ENCODE measurements at places on chromosomes 1 and 21.

DNA sequence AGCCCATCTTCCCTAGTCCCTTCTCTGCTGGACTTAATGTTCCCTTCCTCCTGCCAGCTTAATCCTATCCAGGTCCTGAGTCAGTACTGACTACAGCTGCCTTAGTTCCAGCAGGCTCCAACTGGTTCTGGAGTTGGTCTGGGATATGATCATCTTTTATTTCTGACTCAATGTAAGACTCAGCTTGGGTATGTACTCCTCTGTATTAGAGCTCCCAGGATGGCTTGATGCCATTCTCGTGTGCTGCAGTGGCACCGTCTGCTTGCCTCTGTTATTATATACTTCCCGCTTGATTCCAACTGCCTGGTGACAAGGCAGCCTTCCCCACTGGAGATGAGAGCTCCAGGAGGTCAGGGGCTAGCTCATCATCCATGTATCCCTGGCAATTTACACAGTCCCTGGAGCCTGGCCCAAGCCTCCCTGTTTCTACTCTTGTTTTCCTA is 164.4 kb upstream of the DPT start:
- no peak overlapping the region for H3K4me3 ChIP-seq
- H3K4me1 ChIP-seq, result no peaks in the 10 kb centered on the region
- peaks cover 2% of the 10 kb centered on the region for H3K27me3 ChIP-seq
- H3K36me3 ChIP-seq, result no peaks in the 10 kb centered on the region

DNA sequence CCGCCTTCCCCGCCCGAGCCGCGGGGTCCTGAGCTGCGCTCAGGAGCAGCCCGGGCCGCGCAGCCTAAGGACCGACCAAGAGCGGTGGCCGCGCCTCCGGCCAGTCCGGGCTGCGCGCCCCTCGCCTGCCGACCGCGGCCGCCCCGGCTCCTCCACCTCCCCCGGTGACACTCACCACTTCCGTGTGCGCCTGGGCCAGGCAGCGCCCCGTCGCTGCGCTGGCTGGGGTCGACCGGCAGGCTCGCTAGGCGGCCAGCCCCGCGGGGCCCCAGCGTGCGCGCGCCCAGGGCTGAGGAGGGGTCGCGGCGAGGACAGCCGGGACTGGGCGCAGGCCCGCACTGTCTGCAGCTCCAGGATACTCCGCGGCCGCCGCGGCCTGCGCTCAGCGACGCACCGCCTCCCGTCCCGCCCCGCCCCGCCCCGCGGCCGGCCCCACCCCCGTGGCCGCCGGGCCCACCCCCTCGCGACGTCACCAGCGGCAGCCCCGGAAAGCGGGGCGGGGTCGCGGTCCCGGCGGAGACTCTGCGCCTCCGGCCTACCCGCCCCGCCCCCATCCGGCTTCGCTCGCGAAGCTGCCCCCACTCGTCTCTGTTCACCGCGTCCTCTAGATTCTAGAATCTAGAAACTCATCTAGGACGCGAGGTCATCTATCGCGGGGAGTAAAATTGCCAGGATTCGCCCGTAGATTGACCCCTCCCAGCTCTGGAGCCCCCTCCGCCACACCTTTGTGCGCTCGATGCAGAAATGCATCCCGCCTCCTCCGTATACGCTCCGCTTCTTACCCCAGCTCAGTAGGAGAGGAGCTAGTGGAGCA is at the start of gene JAK1:
Gene JAK1, minus strand, starts transcription at position 392 of the 814 bp plus-strand sequence. CDS start 80,285 bp downstream, outside the sequence.
- H3K4me3 ChIP-seq, result peak within 1 kb of the TSS; percentile 97
- no peaks in the 10 kb centered on the region for H3K27me3 ChIP-seq
- H3K36me3 ChIP-seq, result no peaks in the 10 kb centered on the region
- H3K4me1 ChIP-seq, result peaks cover 47% of the 10 kb centered on the region
- H3K27ac ChIP-seq, result peak within 1 kb of the TSS; percentile 94

DNA sequence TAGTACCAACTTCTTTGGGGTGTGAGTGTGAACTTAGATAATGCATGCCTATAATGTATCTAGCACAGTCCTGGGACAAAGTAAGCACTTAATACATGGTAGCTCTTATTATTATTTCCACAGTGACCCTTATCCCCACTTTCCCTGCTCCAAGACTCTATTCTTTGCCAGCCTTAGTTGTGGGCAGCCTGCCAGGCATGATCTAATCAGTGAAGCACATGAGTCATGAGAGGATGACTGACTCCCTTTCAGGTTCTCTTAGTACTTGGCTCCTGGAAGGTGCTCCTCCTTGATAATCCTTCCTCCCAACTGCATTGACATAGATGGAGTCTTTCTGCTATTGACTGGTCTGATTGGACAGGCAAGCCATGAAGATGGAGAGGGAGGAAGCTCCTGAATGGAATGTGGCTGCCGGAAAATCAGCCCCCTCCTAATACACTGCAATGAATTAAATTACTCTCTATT is 17.4 kb upstream of the GNG12 start:
- no peaks in the 10 kb centered on the region for H3K27me3 ChIP-seq
- H3K36me3 ChIP-seq, result no peaks in the 10 kb centered on the region
- H3K27ac ChIP-seq, result no peak overlapping the region
- no peaks in the 10 kb centered on the region for H3K4me1 ChIP-seq

- DNase-seq, result no peak
- no peaks in the 10 kb centered on the region for H3K4me1 ChIP-seq
- no peak overlapping the region for H3K4me3 ChIP-seq
- H3K36me3 ChIP-seq, result no peaks in the 10 kb centered on the region
- no peak overlapping the region for H3K27ac ChIP-seq
- H3K27me3 ChIP-seq, result no peaks in the 10 kb centered on the region
Measured at GRCh38 chr1:78432016-78432415, 58.8 kb upstream of the PTGFR start.

DNA sequence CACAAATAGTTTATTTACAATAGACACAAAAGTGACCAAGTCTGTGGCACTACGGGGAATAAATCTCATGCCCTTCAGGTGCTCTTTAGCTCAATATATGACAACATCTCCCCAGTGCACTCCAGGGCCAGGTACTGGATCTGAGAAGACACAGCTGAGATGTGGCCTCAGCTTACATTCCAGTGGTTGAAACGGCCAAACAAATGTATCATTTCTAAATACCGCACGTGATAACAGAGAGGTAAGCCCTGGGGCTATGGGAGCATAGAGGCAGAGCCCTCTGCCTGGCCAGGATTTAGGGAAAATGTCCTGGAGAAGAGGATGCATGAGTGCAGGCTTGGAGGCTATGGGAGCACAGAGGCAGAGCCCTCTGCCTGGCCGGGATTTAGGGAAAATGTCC is 630.5 kb downstream of the SMYD3 start:
- no peak for DNase-seq
- peaks cover 13% of the 10 kb centered on the region for H3K4me1 ChIP-seq
- H3K27me3 ChIP-seq, result no peaks in the 10 kb centered on the region
- no peak overlapping the region for H3K27ac ChIP-seq

DNA sequence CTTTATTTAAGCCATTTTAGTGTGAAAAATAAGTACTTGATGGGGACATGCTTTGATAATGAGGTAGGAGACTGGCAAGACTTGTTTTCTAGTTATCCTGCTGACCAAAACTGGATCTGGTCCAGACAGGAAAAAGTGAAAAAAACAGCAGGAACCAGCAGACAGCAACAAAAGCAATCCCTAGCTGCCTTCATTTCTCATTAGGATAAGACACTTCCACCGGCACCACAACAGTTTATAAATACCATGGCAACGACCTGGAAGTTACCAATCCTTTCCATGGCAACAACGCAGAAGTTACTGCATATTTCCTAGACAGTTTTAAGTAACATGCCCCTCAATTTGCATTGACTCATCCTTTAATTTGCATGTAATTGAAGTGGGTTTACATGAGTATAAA is 993.8 kb upstream of the NCAM2 start:
- H3K27ac ChIP-seq, result no peak overlapping the region
- H3K27me3 ChIP-seq, result no peaks in the 10 kb centered on the region
- peaks cover 5% of the 10 kb centered on the region for H3K4me1 ChIP-seq
- H3K36me3 ChIP-seq, result no peaks in the 10 kb centered on the region
- no peak overlapping the region for H3K4me3 ChIP-seq

- H3K27me3 ChIP-seq, result no peaks in the 10 kb centered on the region
- no peaks in the 10 kb centered on the region for H3K36me3 ChIP-seq
- no peak overlapping the region for H3K27ac ChIP-seq
- H3K4me3 ChIP-seq, result no peak overlapping the region
- H3K4me1 ChIP-seq, result peaks cover 6% of the 10 kb centered on the region
Measured at GRCh38 chr1:245261786-245262185, 107.0 kb downstream of the KIF26B start.

DNA sequence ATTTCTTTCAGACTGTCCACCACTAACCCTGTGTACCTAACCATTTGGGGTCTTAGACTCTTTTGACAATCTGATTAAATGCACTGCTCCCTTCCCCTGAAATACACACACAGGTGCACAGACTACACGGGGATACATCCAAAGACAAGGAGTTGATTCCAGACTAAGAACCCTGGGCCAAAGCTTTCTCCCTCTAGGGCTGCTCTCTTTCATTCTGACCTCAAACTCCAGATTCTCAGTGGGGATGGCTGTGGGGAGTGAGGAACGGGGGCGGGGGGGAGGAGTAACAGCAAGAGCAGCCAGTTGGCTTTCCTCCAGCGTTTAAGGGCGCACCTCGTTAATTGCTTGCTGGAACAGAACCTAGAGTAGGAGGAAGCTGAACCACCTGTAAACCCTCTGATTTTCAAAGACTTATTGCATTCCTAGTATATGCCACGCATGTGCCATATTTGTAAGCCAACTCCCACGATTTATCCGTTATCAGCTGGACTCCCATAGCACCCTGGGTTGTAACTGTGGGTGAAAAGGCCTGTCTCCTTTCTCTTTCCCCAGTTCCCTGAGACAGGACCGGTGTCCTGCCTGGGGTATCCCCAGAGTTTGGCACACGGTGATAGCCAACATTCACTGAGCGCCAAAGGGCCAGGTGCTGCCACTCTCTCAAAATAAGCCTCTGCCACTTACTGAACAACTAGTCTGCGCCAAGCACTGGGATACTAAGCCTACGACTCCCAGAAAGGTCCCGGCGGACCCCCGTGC is 920 bp downstream of the MTHFR start:
- DNase-seq, result peak; percentile 14
- H3K4me3 ChIP-seq, result peak overlapping the region; percentile 90
- peaks cover 33% of the 10 kb centered on the region for H3K36me3 ChIP-seq
- no peaks in the 10 kb centered on the region for H3K27me3 ChIP-seq

GRCh38 chr1:89475269-89475668 is 49.4 kb upstream of the LRRC8B start:
- H3K36me3 ChIP-seq, result peaks cover 4% of the 10 kb centered on the region
- no peak for DNase-seq
- H3K4me1 ChIP-seq, result no peaks in the 10 kb centered on the region
- no peak overlapping the region for H3K27ac ChIP-seq
- H3K27me3 ChIP-seq, result no peaks in the 10 kb centered on the region

DNA sequence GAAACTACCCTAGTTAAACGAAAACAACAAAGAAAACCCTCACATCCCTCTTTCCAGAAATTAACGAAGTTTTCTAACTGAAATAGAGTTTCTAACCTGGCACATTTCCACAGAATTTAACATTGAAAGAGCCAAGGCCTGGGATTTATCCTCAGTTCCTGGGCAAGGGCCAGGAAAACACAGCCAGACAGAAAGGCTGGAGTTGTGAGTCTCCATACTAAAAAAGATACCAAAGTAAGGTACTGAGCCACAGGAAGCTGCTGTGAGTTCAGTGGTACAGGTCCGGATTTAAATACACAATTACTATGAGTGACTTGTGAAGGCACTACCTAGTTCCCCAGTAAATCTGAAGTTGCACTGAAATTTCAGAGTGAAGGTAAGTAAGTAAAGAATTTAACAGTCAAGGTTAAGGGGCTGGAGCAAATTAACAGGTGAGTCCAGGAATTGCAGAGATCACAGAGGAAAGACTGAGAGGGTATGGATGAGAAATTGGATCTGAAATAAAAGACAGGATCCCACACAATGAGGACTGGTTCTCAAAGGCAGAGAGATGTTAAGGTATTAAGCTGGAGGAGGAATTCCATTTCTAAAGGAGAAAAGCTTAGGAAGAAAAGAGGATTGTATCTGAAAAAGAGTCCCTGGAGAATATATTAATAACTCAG is 905 bp downstream of the LIX1L start:
- H3K27me3 ChIP-seq, result no peaks in the 10 kb centered on the region
- H3K27ac ChIP-seq, result peak overlapping the region; percentile 61
- peak overlapping the region; percentile 84 for H3K4me3 ChIP-seq
- peaks cover 65% of the 10 kb centered on the region for H3K4me1 ChIP-seq

GRCh38 chr21:31408301-31409088 is 64.4 kb upstream of the TIAM1 start:
- DNase-seq, result no peak
- H3K27me3 ChIP-seq, result no peaks in the 10 kb centered on the region
- H3K36me3 ChIP-seq, result no peaks in the 10 kb centered on the region
- H3K4me1 ChIP-seq, result peaks cover 5% of the 10 kb centered on the region

DNA sequence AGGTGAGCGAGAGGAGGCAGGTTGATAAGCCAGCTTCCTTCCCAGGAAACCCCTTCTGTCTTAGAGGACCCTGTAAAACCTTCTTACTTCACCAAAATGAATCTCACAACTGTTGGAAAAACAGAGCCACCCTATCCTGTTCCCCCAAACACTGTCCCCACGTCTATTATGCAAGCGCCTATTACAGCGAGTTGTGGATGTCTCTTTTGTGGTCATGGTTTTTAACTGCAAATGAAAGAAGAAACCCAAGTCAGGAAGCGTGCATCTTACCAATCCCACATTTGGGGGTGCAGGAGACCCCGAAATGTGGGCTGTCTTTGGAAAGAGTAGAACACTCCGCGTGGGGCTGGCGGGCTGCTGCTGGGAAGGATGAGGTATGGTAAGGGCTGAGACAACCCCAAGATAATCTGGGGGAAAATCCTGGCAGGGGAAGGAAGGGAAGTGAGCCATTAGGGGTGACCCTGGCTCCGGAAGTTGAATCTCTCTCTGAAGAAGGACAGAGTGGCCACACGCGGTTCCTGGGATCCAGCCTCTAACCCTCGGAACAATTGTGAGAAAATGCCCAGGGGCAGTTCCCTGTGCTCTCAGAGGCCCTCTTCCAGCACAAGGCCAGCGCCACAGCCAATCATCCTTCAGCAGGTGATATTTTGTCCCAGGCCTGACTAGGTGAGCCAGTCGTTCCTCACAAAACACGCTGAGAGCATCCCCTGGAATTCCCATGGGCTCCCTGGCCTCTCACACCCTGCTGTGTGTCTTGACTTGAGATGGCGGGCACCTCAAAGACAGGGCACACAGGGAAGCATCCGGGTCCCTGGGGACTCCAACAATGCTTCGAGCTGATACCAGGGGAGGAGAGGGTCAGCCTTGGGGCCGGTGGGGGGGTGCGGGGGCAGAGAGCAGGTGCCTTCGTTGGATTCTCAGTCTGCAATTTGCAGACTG is 168.5 kb upstream of the IRF2BP2 start:
- peaks cover 22% of the 10 kb centered on the region for H3K27me3 ChIP-seq
- no peak overlapping the region for H3K27ac ChIP-seq
- H3K4me1 ChIP-seq, result peaks cover 20% of the 10 kb centered on the region
- H3K4me3 ChIP-seq, result peak overlapping the region; percentile 6

- no peaks in the 10 kb centered on the region for H3K27me3 ChIP-seq
- H3K4me1 ChIP-seq, result no peaks in the 10 kb centered on the region
- no peak overlapping the region for H3K4me3 ChIP-seq
- no peak overlapping the region for H3K27ac ChIP-seq
Measured at GRCh38 chr1:187465441-187465840, 636.7 kb downstream of the PLA2G4A start.

GRCh38 chr21:31186916-31187315 is 148.6 kb upstream of the KRTAP19-8 start:
- H3K36me3 ChIP-seq, result no peaks in the 10 kb centered on the region
- no peak for DNase-seq
- no peak overlapping the region for H3K27ac ChIP-seq
- H3K27me3 ChIP-seq, result no peaks in the 10 kb centered on the region
- no peak overlapping the region for H3K4me3 ChIP-seq

All from common myeloid progenitor, CD34-positive (primary cell).